ENCODE measurements at places on chromosomes 6 and 20.

DNA sequence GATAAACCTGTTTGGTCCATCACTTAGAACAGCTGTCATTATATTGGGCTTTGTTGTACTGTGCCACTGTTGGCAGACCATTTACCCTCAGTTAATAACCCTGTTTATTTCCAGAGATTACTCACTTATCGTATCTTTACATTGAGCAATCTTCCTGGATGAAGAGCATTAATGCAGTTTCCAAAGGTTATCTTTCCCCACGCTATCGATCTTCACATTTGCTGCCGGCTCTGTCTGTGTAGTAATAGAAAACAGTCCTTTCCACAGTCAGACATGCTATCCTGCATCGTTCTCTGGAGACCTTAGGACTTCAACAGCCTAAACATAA lies 27.4 kb downstream of the GHRH start:
- DNase-seq = no peak

DNA sequence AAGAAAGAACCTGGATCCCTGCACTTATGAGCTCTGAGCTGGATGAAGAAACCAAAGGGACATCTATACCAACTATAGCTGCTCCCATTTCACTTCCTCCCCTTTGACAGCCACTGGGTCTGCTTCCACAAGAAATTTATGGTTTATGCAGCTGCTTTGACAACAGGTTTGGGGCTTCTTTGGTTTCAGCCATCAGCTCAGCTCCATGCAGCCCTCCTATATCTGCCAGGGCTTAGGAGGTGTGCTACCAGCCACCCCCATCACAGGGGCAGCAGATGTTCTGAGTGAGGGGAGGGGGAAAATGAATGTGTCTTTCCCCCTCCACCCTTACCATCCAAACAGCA lies 29.2 kb upstream of the PKHD1 start:
- no peak for DNase-seq

- DNase-seq = no peak
Observed at GRCh38 chr6:21381331-21381963, 212.1 kb upstream of the SOX4 start.

- DNase-seq = no peak
Observed at GRCh38 chr6:138374815-138375214, 2.9 kb upstream of the SMIM28 start.

- DNase-seq = no peak
Observed at GRCh38 chr6:152135755-152136448, 328.4 kb downstream of the ESR1 start.

- DNase-seq = no peak
Observed at GRCh38 chr20:63636752-63637628, 10.1 kb upstream of the GMEB2 start.

DNA sequence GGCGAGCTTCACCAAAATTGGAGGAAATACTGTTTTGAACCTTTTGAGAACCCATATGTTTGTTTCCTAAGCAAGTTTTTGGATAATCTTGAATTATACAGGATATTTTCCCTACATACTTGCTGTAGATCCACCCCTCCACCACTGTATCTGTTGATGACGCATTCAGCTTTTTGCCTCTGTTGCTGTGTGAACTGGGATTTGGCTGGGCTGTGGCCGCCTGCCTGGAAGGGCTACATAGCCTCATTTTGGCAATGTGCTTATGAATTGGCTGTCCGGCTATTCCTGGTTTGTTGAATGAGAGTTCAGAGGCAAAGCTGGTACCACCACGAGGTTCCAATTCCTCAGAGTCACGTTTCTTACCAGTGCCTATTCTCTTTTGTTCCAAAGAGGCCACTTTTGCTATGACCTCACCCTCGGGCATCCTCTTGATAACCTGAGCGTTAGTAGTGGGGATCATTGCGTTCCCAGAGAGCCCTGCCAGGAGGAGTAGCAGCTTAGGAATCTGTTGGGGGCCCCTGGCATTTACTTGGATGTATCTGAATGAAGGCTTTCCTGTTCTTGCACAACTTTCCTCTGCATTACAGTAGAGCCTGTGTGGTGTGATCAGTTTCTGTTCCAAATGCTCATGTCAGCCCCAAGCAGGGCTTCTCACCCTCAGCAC lies 6.4 kb downstream of the FAM83D start:
- no peak for DNase-seq

- no peak for DNase-seq
Observed at GRCh38 chr6:151432651-151433050, 19.3 kb downstream of the RMND1 start.

DNA sequence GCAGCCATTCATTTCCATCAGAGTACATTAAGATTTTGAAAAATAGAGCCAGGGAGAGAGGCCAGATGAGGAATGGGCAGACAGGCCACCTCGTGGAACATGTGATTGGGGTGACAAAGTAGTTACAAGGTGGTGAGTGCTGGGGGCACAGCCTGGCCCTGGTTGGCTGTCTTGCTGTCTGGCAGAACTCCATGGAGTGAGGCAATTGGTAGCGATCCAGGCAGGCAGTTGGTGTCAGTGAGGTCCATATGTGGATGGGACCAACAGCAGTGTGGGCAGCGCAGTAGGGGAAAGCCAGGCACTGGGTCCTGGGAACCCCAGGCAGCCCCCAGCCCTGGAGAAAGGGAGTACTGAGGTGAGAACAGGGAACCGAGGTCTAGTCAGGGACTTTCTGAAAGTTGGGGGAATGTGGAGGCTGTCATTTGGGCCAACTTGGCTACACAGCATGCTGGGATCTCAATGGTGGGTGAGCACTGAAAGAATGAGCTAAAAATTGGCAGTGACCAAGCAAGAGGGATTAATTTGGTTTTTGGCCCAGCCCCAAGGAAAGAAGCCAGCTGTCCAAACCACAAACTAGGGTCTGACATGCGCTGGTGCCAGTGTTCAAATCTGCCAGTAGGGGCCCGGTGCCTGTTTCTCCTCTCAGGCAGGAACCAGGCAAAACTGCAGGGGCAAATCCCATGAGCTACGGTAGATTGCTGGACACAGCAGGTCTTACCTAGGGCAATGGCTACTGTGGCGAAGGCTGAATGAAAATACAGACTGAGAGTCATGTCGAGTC lies 61.4 kb upstream of the E2F3 start:
- DNase-seq = no peak

DNA sequence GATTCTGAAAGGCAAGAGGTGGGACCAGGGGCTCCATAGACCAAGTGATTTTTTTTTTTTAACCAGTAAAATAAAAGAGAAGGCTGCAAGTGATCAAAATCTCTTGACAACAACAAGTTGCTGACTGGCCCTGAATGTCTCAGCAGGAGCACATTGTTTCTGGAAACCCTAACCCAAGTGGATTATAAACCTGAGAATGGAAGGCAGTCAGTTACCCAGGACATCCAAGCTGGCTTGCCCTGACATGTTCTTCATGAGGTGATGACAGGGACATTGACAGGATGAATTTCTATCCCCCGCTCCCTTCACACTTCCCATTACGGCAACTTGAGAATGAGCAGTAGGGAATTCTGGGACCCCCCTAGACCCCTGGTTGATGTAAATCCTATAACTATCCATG lies 49.6 kb upstream of the RIPOR2 start:
- no peak for DNase-seq

DNA sequence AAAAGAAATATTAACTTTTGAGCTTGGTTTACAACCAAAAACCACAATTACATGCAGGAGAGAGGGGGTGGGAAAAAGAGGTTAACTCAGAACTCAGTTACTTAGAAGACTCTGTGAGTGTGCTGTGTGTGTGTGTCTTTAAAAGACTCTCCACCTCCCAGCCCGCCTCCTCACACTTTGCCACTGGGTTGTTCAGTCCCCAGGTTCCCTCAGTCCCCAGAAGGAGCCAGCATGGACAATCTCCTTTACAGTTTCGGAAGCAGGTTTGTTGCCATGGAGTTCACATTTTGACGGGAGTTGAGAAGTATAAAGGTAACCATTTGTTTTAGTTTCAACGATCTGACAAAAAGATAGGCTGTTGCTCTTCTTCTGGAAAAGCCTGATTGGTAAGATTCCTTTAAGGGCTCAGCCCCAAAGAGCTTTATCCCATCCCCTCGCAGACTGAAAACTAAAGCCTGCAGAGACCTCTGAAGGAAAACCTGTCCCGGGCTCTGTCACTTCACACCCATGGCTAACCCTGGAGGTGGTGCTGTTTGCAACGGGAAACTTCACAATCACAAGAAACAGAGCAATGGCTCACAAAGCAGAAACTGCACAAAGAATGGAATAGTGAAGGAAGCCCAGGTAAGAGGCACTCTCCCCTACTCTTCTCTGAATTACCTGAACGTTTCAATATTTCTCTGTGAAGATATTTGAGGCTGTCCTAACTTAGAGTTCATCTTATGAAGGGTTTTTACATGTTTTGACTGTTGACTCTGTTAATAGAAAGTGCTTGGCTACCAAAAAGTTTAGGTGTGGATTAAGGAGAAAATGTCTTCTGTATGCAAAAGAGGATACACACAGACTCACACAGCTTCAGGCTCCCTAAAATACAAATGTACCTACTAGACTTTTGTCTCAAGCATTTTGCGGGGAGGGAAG lies at the start of gene SPTLC3:
Gene SPTLC3, plus strand, starts transcription at position 212 of the 921 bp plus-strand sequence. Its CDS starts 296 bp downstream, at position 508.
- no peak for DNase-seq

GRCh38 chr20:7673841-7674240 lies 266.4 kb downstream of the HAO1 start:
- no peak for DNase-seq

DNA sequence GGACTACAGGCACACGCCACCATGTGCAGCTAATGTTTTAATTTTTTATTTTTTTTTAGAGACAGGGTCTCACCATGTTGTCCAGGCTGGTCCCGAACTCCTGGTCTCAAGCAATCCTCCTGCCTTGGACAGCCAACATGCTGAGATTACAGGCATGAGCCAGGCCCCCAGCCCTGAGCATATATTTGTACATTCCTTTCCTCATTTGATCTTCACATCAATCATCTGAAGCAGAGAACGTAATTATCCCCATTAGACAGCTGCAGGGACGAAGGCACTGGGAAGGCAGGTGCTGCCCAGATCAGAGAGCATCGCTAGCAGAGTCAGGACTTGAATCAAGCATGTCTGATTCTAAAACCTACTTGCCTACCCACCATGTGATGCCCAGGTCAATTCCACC lies 41.0 kb upstream of the SIRPA start:
- DNase-seq = no peak

DNA sequence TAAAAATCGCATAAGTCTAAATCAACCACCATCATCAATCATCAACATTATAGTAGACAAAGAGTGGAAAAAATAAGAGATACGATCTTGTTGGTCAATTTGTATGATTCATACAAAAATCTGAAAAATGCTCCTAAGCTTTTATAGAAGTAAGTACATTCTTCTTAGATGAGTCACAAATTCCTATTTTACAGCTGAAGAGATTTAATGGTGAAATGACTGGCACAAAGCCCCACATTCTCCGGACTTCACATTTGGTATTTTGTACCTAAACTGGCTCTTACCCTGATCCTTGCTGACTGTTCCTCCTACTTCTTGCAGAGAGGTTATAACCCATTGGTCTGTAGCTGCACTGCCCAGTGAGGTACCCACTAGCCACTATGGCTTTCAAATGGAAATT lies 29.9 kb upstream of the PREP start:
- no peak for DNase-seq

GRCh38 chr6:56288347-56288746 lies 41.0 kb upstream of the COL21A1 start:
- DNase-seq = no peak

- peak; percentile 5 for DNase-seq
Observed at GRCh38 chr6:138455746-138456400, 43.4 kb downstream of the NHSL1 start.

DNA sequence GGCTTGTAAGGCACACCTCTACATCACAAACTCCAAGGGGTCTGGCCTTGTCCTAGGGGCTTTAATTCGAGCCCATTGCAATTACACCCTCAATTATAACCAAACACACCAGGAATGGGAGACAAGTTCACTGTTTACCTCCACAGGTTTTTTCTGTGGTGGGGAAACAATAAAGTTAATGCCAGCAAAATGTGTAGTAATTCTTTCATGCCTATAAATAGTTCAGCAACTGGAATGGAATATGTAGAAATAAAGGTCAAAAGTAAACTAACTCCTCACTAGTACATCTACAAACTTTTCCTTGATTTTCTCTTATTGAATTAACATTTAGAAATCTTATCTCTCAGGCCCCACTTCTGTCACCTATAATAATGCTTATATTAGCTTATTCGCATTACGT lies 27.1 kb upstream of the RIPK1 start:
- DNase-seq = no peak

DNA sequence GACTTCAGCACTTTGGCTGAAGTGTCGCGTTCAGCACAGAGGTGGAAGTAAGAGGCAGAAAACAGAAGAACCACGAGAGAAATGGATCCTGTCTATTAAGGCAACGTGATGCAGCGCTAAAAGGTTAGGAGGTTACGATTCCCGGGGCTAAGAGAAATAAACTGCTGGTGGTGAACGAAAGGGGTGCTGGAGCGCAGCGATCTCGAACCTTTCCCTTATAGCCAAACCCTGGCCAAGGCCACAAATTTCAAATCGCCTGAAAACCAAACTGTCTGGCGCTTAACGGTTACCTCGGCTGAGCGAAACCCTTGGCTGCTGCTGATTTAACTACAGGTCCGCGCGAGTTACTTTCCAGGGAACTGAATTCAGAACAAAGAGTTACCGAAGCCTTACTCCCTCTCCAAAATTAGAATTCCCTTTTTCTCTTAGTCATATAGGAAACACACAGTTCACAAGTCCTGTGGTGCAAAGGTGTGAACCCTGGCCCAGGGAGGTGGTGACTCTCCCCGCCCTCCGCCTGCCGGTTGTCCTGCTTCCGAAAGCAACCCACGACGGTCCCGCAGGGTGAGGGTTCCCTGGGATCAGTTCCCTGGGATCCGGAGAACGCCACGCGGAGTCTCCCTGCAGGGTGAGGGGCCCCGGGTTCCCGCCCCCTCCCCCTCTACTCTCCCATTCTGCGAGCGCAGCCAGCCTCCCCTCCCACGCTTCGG lies 1.3 kb upstream of the SLC35D3 start:
- DNase-seq = no peak

DNA sequence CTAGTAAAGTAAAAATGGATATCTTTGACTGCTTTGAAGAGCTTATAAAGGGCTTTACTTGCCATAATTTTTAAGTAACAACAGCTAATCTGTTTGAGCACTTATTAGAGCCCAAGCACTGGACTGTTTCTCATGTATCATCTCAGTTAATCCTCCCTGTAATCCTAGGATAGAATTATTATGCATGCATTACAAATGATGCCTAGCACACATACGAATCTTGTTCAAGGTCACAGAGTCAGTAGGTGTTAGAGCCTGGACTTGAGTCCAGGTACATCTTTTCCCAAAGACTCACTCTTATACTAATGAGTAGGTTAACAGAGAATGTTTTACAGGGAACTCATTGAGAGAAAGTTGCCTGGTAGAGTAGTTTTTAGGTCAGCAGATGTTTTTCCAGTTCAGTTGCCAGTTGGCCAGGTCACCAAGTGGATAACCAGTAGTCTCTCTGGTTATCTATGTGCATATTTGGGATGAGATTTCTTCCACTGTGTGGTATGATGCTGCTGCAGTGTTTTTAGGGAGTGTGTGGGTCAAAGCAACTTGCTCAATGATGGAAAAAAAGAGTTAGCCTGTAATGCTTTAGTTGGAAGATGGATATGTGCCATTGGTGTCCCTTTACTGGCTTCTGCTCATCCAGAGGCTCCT lies 32.3 kb upstream of the LAMA4 start:
- no peak for DNase-seq

- peak; percentile 73 for DNase-seq
Observed at GRCh38 chr6:5260111-5260620, 584 bp downstream of the LYRM4 start.

Data from effector memory CD8-positive, alpha-beta T cell (primary cell).